ENCODE measurements at places on chromosomes 12 and 14. TPM values are rescaled to one million over a fixed set of nuclear protein-coding genes. Genes with fewer than 3 reads are reported as not detected.

- peaks cover 6% of the 10 kb centered on the region for H3K4me1 ChIP-seq
- H3K36me3 ChIP-seq = peaks cover 45% of the 10 kb centered on the region
- DNase-seq = no peak
- H3K4me3 ChIP-seq = no peak overlapping the region
Measured at GRCh38 chr12:106999446-106999845, 12.5 kb upstream of the MTERF2 start.

- H3K4me1 ChIP-seq = no peaks in the 10 kb centered on the region
- no peak overlapping the region for H3K27ac ChIP-seq
- H3K4me3 ChIP-seq = no peak overlapping the region
- no peaks in the 10 kb centered on the region for H3K36me3 ChIP-seq
- DNase-seq = no peak
Measured at GRCh38 chr12:23186950-23187349, 562.0 kb downstream of the ETNK1 start.

DNA sequence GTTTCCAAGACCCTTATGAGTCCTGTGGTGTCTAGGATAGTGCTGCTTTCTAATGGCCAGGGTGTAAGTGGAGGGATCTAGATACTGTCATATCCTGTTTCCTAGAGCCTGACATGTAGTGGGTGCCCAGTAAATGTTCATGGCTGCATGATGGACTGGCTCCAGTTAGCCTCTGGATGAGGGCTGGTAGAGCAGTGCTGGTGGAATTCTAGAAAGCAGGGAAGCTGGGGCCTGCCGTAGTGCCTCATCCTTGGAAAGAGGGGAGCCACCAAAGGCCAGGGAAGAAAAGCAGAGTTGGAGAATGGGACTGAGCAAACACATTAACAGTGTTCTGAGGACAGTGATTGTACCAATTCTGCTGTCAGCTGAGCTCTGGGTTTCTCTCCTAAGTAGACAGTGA, 637 bp downstream of the GZMB start:
- H3K27me3 ChIP-seq = no peaks in the 10 kb centered on the region
- H3K36me3 ChIP-seq = no peaks in the 10 kb centered on the region
- no peak for DNase-seq
- H3K27ac ChIP-seq = no peak overlapping the region
- H3K4me1 ChIP-seq = no peaks in the 10 kb centered on the region

DNA sequence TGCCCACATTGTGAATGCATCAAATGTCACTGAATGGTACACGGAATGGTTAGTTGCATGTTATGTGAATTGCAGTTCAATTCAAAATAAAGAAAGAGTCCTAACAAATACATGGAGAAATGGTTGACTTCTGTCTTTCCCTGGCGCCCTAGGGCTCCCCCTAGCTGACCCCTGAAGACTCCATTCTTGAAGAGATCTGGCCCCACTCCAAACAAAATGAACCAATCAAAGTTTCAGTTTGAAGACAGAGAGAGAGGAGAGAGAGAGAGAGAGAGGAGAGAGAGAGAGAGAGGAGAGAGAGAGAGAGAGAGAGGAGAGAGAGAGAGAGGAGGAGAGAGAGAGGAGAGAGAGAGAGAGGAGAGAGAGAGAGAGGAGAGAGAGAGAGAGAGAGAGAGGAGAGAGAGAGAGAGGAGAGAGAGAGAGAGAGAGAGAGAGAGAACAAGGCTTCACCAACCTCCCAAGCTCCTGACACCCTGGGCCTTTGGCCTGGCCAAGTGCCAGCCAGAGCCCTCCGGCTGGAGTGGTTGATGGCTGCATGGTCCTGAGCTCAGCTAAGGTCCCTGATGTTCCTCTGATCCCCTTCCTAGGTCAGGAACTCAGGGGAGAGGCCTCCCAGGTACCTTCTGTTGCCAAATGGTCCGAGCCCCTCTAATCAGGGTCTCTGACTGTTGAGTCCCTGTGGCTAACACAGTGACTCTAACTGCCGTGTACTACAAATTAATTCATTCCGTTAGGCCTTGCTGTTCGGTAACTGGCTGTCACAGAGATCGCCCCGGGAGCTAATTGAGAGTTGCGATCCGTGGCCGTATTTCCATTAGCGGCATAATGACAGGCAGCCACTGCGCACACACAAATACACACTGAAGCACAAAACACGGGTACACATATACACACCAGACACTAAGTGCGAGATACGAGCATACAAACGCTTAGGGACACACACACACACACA, 188.8 kb downstream of the ESRRB start:
- no peak overlapping the region for H3K4me3 ChIP-seq
- H3K27me3 ChIP-seq = no peaks in the 10 kb centered on the region
- no peak for DNase-seq
- H3K4me1 ChIP-seq = no peaks in the 10 kb centered on the region
- no peak overlapping the region for H3K27ac ChIP-seq
- H3K36me3 ChIP-seq = no peaks in the 10 kb centered on the region

DNA sequence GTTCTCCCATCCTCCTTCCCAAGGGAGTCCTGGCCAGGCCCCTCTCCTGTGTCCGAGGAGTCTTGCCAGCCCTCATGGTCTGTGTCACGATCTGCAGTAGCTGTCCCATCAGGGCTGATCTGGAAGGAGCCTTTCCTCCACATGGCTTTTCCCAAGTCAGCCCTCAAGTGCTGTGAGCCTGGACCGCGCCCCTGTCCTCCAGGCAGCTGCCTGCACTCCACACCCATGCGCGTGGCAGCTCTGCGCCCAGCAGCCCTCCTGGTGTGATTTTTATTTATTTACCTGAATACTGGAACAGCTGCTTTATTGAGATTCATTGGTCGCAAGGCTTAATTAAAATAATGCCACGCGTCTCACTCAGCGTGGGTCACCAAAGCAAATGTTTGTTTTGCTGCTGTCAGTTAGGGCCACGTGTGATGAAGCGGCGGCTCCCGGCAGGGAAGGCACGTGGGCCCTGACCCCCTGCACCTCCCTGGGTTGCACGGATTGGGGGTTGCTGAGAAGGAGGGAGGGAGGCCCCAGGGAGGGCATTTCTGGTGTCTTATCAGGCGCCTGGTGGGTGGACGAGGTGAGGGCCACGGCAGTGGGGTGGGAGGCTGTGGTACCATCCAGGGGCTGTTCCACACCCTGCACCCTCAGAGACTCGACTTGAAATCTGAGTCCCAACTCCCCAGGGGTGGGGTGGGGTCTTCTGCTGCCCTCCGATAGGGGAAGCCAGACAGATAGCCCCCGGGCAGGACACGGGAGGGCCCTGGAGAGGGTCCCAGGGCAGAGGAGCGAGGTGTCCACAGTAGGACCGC, 206.3 kb upstream of the C14orf180 start:
- H3K4me3 ChIP-seq = no peak overlapping the region
- H3K4me1 ChIP-seq = no peaks in the 10 kb centered on the region
- no peaks in the 10 kb centered on the region for H3K36me3 ChIP-seq
- peak; percentile 30 for DNase-seq
- no peak overlapping the region for H3K27ac ChIP-seq

GRCh38 chr14:48925184-48925583, 661.0 kb downstream of the RPS29 start:
- H3K4me1 ChIP-seq = no peaks in the 10 kb centered on the region
- DNase-seq = no peak
- no peak overlapping the region for H3K4me3 ChIP-seq
- no peak overlapping the region for H3K27ac ChIP-seq

DNA sequence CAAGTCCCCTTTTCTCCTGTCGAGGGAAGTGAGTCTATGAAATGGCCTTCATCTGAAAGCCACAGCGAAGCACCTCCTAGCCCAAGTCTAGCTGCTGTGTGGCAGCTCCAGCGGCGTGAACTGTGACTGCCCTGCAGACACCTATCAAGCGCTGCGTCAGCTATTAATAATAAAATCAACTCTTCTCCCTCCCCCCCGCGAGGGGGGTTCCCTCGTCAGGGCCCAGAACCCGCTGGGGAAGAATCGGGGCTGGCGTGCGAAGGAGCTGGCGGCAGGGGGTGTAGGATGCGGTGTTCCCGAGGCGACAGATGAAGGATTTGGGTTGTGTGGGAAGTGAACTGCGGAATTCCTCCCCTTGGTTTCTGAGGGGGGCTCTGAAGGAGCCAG, 662 bp upstream of the ATP2A2 start:
- H3K27me3 ChIP-seq = no peaks in the 10 kb centered on the region
- peak; percentile 65 for DNase-seq
- H3K4me1 ChIP-seq = peaks cover 39% of the 10 kb centered on the region
- peak overlapping the region; percentile 95 for H3K27ac ChIP-seq
- H3K36me3 ChIP-seq = peaks cover 11% of the 10 kb centered on the region

GRCh38 chr12:15428632-15429031, 106.3 kb downstream of the PTPRO start:
- H3K4me3 ChIP-seq = no peak overlapping the region
- no peaks in the 10 kb centered on the region for H3K36me3 ChIP-seq
- H3K4me1 ChIP-seq = no peaks in the 10 kb centered on the region

DNA sequence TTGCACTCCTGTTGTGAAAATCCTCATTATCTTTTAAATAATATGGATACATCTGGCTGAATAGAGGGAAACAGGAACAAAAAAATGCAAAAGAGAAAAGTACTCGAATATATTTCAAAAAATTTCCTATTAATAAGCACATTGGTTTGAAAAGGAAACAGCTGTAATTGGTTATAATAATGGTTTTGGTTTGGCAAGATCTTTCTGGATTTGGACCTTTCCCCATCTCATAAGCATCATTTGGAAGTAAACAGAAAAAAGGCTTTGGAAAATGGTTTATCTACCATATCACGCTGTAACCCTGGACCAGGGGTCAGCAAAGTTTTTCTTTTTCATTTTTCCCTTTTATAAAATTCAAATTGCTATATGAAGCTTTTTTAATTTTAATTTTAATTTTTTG, 2.8 kb upstream of the NINJ2 start:
- H3K27ac ChIP-seq = no peak overlapping the region
- H3K4me3 ChIP-seq = no peak overlapping the region
- DNase-seq = no peak
- H3K4me1 ChIP-seq = peaks cover 20% of the 10 kb centered on the region

- no peaks in the 10 kb centered on the region for H3K27me3 ChIP-seq
- H3K4me1 ChIP-seq = no peaks in the 10 kb centered on the region
- H3K27ac ChIP-seq = no peak overlapping the region
Measured at GRCh38 chr14:99506276-99506675, 25.1 kb downstream of the CCNK start.

DNA sequence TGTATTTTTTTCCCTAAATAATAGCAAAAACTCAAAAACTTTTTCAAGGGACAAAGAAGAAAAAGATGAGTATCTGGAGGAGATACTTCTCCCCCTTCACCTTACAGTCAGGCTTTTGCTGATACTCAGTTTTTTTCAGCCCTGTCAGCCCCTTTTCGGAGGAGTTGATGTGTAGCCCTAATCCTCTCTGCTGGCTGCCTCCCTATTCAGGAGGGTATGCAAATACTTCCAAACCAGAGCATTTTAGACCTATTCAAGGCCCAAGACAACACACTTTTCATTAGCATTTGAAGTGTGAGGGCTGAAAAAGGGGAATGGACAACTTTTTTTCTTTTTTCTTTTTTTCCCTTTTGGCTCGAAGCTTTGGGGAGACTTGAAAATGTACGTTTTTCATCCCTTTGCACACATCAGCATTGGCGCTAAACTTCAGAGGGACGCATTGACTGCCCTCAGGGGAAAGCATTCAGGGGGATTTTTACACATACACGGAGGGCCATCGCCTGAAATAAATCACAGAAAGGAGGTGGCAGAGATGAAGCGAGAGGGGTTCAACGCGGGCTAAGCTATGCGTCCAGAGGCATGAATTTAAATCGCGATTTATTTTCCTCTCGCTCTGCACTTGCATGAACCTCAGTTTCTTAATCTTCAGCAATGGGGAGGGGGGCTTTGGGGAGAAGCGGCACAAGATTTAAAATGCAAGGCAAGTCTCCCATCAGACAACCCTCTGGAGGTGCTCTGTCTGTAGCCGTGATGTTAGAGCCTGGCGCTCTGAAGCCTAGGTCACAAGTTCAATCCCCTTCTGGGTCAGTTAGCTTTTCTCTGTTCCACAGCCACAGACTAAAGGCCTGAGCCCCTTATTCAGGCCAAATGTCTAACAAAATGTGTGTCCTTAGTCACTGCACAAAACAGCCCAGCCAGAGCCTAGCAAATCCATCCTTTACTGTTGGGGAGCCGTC, 86.3 kb downstream of the ASCL1 start:
- H3K36me3 ChIP-seq = no peaks in the 10 kb centered on the region
- H3K4me1 ChIP-seq = no peaks in the 10 kb centered on the region
- no peaks in the 10 kb centered on the region for H3K27me3 ChIP-seq

- H3K4me3 ChIP-seq = no peak overlapping the region
- no peaks in the 10 kb centered on the region for H3K27me3 ChIP-seq
- no peak for DNase-seq
- H3K27ac ChIP-seq = no peak overlapping the region
Measured at GRCh38 chr12:24846689-24847088, 102.2 kb downstream of the BCAT1 start.

DNA sequence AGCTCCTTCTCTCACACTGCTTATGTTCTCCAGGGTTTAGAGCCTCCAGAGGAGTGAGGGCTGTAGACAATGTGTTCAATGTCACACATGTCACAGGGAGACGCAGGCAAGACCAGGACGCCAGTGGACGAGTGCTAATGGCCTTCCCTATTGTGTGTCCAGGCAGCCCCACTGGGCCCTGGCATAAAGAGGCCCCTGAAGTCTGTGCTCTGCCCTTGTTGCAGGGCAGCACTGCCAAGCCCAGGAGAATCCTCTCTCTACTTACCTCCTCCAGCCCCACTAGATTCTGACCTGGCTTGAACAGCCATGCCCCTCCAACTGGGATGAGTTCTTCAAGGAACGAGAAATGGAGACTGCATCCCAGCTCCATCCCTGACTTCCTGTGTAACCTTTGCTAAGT, 24.8 kb upstream of the TMEM106C start:
- no peak overlapping the region for H3K4me3 ChIP-seq
- no peak overlapping the region for H3K27ac ChIP-seq
- H3K4me1 ChIP-seq = no peaks in the 10 kb centered on the region
- peaks cover 18% of the 10 kb centered on the region for H3K27me3 ChIP-seq

DNA sequence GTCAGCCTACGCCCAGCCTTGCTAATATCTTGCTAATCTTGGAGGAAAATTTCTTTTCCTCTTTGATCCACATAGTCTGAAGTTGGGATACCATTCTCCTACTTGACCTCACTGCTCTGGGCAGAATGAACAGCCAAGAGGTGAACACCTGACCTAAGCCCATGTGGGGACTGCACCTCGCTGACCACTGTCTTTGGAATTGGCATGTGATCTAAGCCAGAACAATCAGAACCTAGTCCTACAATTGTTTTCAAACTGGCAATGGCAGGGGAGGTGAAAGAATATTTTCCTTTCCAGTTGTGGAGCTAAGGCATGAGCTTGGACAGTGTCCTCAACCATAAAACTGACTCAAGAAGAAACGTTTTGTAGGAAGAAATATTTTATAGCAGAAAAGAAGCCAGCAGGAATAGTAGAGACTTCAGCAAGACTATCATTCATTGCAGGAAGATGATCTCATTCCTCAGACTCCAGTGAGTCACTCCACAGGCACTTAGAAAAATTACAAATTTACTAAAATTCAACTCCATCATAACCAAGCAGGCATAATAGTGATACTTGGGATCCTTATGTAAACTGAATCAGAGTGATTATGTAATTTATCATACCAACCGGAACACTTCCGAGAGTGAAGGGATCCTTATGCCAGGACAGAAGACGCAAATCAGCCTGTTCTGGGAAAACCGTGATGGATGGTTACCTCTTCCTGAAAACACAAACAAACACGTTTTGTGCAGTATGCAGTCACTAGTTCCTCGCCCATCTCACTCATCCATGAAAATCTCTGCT, 14.7 kb downstream of the PTPRO start:
- H3K27me3 ChIP-seq = no peaks in the 10 kb centered on the region
- DNase-seq = no peak
- H3K27ac ChIP-seq = no peak overlapping the region

Gene GPHN
- total RNA-seq = 27.0 TPM

Gene SLC6A15
- not detected for total RNA-seq

Gene IL31
- total RNA-seq = not detected

Gene SLC10A1
- not detected for total RNA-seq

Gene MYL6B
- total RNA-seq = 21.4 TPM

Gene TBX5
- 15.7 TPM for total RNA-seq

Gene LPAR5
- 3.8 TPM for total RNA-seq

Gene PSMA6
- total RNA-seq = 159 TPM

Gene IFI27
- total RNA-seq = 340 TPM
